BE2C (cell line): ENCODE measurements at places on chromosomes 5 and 9.

GRCh38 chr5:66807743-66808142 lies 211.6 kb downstream of the MAST4 start:
- peak; percentile 50 for DNase-seq

DNA sequence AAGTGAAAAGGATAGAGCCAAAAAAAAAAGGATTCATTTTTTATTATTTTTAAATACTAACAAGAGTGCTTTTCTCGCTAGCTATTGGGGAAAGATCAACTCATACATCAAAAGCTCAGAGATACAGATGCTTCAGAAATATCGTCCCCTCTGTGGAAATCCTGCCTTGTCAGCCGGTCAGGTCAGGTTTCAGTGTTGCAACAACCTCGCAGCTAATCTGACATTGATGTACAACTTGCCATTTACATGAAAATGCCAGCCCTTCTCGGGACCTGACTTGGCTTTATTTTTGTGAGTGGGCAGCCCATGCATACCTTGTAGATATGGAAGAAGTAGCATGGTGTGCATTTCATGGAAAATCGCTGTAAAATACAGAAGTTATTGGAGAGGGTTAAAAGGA lies 358.8 kb upstream of the ADAMTS16 start:
- no peak for DNase-seq

DNA sequence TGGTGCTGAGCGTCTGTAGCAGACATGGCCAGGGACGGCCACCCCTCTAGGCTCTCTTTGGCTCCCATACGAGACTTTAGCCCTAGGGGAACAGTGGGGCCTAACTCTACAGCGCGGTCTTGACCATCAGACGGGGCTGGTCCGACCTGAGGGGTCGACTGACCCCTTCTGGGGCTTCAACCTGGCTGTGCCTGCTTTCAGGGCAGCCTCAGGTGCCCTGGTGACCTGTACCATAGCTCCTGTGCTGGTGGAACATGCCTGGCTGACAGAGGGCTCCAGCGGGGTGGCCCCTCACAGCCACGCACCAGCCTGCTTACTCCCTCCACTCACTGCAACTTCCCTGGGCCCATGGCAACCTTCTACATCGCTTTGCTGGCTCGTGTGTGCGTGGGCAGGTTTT lies 423.4 kb upstream of the SEMA6A start:
- DNase-seq = no peak

DNA sequence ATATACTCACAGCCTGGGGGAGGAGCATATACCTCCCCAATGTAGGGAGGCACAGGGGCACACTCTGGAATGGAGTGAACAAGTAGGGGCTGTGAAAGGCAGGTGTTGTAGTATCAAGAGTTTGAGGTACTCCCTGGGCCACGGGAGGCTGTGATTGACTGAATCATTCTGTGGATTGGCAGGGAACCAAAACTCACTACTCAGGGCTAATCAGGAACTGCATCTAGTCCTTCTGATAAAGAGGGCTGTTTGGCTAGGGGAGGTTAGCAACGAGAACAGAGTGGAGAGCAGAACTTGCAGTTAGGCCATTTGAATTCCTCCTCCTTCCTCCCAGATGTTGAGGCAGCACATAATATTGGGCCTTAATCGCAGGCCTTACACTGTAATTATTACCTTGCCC lies 369.2 kb upstream of the MPDZ start:
- DNase-seq = peak; percentile 17

- DNase-seq = no peak
Measured at GRCh38 chr5:56595566-56595965, 219.8 kb upstream of the MAP3K1 start.

DNA sequence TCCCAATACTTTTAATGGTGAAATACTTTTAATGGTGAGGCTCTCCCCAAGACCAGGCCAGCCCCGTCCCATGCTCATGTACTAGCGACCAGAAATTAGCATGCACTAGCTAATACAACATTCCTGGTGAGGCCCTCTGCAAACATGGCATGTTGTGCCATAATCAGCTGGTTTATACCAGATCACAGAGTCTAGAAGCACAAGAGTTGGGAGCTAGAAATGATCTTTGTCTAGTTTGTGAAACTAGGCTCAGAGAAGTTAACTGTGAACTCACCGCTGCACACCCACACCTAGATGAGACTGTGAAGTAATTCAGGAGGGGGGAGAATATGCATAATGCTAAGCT lies 37.4 kb downstream of the MTMR12 start:
- DNase-seq = no peak

- DNase-seq = no peak
Measured at GRCh38 chr9:110575169-110575568, 4.4 kb downstream of the SVEP1 start.

GRCh38 chr5:72949481-72949880 lies 6.4 kb upstream of the FCHO2 start:
- DNase-seq = no peak

DNA sequence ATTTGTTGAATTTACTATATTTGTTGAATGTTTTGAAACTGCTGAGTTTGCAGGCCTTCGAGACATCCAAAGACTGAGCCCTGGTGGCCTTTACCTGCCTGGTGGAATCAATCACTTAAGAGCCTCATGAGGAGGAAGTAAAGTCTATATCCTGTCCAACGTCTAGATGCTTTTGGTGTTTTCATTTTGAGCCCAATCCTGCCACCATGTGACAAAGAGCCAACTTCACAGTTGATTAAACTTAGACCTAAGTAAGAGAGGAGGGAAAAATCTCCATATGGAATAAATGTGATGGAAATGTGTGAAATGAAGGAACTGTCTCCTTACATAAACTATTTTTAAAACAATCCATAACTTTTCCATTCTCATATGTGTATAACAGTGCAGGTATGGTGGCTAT lies 220.1 kb downstream of the PRR16 start:
- no peak for DNase-seq

DNA sequence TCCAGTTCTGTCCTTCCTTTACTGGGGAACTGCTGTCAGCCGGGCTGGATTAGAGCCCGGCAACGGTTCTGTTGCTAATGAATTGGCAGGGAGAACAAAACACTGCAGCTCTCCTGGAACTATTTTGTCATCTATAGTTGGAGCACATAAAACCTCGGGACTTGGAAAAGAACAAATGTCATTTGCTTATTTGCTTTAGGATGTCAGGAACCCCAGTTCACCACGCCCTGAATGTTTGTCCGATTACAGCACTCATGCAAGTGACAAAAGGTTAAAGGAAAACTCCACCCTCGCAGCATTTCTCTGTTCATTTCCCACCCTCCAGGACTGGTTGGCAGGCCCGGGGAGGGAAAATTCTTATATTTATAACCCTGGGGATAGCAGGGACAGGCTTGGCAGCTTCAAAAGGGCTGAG lies 66.4 kb upstream of the PLPP1 start:
- DNase-seq = no peak
